ENCODE measurements at places on chromosomes 6 and 20.
A peak's percentile ranks its signal among the peaks of the same experiment; 100 is the strongest.

DNA sequence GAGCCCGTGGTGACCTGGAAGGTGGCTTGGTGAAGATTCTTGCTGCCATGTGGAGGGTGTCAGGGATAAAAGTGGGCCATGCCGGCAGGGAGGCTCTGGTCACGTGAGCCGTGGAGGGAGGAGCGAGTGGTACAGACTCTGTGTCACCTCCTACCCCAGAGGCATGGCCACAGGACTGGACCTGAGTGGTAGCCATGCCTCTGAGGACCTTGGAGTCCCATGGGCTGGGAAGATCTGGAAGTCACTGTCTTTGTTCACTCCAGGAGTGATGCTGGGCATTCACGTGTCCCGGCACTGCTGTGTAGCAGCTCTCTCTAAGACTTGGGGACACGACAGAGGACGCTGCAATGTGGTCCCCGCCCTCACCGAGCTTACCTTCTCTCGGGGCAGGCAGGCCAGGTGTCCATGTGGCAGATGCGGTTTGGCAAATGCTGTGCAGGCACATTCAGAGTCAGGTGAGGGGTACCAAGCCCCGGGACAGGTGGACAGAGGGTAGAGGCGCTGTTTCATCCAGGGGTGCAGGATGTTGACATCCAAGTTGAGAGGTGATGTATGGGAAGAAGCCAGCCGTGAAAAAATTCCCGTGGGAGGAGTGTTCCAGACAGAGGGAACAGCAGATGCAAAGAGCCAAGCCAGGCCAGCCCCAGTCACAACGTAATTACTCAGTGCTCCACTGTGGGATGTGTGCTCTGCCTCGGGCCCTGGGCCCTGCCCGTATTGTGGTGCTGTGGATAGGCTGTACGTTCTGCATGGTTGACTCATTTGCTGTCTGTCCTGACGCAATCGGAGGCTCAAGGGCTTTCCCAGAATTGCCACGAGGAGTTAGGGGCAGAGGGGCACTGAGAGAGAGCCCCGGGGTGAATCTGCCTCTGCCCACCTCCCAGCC is 307.8 kb downstream of the TAF4 start:
- DNase-seq, result no peak

DNA sequence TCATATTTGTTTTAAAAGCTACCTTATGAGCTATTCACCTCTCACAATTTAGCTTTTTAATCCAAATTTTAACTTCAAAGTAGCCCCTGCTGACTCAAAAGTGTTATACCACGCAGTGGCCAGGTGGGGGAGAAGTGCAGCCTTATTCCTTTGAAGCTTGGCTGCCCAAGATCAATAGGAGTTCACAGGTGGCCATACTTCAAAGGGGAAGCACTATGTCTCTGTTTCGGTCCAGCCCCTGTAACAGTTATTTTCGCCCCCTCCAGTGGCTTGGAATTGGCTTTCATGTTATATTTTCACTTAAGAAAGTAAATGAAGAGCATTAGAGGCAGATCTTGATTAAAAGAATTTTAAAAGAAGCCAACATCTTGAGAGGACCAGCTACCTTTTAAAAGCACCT is 608.4 kb downstream of the EPHA7 start:
- no peak for DNase-seq

GRCh38 chr20:35743693-35744491 is 1.8 kb upstream of the RBM39 start:
- DNase-seq, result no peak

DNA sequence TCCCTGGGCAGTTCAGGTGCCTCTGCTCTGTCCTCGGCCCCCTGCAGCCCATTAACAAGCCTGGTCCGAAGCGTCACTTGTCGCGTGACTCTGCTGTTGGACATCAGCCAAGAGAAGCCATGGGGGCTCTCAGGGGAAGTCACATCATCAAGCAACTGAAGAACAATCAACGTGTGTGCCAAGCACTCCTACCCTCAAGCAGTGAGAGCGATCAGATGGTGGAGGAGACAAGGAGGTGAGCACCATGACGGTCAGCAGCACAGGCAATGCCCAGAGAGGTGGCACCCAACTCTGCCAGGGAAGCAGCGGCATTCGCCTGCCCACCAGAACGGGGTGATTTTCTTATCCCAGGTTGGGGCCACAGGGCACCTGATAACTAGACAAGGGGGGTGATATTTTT is 132.7 kb downstream of the AGPAT4 start:
- DNase-seq, result no peak

- DNase-seq, result no peak
Measured at GRCh38 chr6:16998461-16998860, 103.4 kb upstream of the STMND1 start.

DNA sequence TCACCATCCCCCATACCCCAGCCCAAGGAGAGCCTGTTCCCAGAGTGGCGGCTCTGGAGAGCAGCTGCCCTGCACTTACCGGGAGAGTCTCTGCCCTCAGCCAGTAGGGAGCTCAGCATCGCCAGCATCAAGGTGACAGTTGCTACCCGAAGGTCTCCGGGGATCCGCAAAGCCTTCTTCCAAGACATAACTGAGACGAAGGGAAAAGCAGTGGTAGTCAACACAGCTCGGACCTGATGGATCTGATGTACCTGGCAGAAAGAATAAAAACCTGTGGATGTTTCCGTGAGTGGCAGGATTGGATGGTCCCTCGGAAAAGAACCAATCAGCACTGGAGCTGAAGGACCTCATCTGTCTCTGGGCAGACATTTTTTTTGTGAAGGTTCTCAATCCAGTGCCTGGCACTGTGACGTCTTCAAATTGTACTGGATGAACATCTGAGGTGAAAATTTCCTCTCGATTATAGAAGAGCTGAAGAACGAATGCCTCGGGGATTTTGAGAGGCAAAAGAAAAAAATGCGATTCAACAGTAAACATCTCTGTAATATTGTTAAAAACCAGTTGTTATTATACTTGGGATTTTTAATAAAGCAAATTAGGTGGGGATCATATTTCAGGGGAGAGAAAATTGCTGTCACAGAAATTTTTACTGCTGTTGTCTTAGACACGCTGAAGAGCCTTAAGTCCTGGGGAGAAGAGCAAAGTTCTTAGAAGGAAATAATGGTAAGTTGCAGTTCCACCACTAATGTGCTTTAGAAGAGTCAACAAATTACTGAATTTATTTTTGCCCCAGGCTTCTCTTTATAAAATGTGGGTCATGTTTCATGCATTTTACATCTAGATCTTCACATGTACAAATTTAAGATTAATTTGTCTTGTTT is at the start of gene HLA-DQB1:
Gene HLA-DQB1 (minus strand): TSS at position 238 of the 881 bp plus-strand sequence. CDS start 50 bp downstream, at position 188.
- peak; percentile 11 for DNase-seq

DNA sequence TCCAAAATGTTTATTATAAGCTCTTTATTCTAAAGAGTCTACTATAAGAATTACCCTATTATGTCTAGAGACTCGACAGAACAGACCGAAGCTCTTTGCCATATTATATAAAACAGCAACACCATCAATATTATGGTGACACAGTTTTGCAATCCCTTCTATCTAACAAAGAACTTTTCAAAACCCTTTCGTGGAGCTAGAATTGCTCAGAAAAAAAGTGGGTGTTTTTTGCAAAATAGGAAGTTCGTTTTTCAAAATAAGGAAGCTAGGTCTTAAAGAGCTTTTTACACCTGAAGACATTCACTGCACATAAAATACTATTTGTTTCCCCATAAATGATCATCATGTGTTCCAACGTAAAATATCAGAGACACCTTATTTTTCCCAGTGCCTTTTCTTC is 240.0 kb downstream of the FOXC1 start:
- no peak for DNase-seq

DNA sequence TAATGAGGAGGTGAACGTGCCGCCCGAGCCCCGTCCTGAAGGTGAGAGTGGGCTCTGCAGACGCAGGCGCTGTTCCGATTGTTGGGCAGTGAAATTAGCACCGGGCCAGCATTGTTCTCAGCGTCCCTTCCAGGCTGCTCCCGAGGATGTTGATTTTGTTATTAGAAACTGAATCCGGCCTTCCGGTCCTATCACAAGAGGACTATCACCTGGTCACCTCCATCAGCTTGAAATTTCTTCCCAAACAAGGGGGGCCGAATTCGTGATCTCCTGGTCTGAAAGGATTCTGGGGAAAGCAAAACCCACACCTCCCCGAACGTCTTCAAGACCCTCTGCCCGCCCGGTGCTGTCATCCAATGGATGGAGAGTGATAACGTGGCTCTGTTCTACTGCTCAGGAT is 186.0 kb downstream of the TAF4 start:
- DNase-seq, result no peak

DNA sequence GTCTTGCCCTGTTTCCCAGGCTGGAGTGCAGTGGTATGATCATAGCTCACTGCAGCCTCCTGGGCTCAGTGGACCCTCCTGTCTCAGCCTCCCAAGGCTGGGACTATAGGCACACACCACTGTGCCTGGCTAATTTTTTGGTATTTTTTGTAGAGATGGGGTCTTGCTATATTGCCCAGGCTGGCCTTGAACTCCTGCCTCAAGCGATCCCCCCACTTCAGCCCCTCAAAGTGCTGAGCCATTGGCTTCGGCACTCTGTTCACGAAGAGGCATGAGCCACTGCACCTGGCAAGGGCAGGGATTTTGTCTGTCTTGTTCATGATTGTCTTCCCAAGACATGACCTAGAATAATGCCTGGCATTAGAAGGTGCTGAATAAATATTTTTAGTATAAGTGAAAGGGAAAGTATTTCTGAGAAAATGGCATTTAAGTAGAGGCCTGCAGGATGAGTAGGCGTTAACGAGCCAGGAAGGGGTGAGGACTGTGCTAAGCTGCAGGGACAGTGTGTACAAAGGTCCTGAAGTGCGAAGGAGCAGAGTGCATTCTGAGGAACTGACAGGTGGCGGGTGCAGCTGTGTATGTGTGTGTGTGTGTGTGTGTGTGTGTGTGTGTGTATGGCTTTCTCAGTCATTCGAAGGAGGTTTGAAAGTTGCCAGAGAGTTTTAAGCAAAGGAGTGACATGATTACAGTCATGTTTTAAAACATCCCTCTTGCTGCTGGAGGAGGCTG is 43.0 kb downstream of the VEGFA start:
- DNase-seq, result no peak

DNA sequence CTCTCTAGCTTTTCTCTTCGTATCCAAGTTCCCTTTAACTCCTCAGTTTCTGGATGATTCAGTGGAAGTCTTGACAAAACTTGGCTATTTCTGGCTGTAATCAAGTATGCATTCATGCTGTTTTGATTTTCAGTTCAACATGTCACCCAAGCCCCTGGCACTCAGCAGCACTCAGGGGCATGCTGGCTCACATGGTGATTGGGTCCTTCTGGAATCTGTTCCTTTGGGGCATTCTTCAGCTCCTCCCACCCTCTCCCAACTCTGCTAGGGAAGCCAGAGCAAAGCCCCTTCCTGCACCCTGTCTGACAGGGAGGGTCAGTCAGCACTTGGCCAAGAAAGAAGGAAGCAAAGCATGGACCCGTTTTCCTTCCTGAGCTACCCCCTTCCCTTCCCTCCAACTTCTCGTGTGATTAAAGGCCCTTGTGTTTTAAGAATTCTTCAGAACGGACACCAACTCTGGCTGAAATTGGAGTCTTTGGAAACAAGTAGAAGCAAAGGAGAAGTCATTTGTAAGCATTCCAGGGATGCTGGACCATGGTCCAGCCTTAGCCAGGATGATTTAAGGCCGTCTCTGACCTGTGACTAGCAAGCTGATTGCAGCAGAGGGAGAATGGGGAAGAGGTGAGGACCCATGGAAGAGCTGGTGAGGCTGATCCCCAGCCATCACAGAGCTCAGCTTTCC is 7.1 kb downstream of the PLEKHG1 start:
- no peak for DNase-seq

- no peak for DNase-seq
Measured at GRCh38 chr6:119479860-119480655, 130.5 kb upstream of the MAN1A1 start.

DNA sequence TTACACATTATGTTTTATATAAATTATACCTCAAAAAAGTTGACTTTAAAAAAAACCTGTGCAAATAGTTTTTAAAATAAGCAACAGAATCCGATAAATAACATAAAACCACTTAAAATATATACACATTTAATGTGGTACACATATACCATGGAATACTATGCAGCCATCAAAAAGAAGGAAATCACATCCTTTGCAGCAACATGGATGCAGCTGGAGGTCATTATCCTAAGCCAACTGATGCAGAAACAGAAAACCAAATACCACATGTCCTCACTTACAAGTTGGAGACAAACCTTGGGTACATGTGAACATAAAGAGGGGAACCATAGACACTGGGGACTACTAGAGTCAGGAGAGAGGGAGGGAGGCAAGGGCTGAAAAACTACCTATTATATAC is 4.0 kb upstream of the DEFB121 start:
- no peak for DNase-seq

- no peak for DNase-seq
Measured at GRCh38 chr6:134372603-134373281, 54.8 kb upstream of the SGK1 start.

DNA sequence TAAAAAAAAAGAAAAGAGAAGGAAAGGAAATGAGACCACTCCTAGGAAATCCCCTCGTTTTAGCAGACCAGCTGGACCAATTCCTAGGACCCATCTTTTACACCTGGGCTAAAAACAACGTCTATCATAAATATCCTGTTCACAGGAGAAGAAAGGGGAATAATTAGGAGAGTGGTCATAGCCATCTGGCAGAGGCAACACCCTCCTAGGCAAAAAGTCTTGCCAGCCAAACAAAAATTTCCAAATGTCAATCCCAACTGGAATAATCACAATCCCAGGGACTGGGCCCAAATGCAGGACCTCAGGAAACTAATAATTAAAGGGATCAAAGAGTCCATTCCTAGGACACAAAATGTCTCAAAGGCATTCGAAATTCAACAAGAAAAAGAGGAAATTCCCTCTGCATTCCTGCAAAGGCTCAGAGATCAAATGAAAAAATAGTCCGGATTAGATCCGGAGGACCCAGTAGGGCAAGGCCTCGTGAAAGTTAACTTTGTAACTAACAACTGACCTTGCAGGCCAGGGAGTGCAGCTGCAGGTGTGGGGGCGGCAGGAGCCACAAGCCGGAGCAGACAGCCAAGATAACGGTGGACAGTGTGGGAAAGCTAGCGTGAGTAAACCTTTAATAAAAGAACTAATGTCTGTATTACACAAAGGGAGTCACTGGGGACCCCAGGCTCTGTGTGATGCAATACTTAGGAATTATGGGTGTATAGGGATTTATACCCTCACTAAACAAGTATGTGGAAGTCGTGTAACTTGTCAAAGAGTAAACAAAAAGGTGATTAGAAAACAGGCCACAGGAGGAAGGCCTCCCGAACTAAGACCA is 11.7 kb downstream of the LCA5 start:
- DNase-seq, result no peak

GRCh38 chr6:108741331-108741989 is 106.8 kb upstream of the ARMC2 start:
- no peak for DNase-seq

DNA sequence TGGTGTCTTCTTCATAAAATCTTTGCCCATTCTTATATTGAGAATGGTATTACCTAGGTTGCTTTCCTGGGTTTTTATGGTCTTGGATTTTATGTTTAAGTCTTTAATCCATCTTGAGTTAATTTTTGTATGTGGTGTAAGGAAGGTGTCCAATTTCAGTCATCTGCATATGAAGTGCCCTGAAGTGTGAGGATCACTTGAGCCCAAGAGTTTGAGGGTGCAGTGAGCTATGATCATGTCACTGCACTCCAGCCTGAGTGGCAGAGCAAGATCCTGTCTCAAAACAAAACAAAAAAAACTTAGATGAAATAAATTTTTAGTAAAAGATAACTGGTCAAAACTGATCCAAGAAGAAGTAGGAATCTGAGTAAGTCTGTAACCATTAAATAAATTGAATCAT is 215.4 kb downstream of the TBC1D7 start:
- DNase-seq, result no peak

GRCh38 chr20:10177326-10177725 is 41.3 kb upstream of the SNAP25 start:
- DNase-seq, result no peak
